Activated CD4-positive, alpha-beta T cell treated with anti-CD3 and anti-CD28 coated beads, Interleukin-2, amount 50 U/mL, for 4 hours (primary cell): ENCODE measurements at places on chromosomes 7 and 10.

DNA sequence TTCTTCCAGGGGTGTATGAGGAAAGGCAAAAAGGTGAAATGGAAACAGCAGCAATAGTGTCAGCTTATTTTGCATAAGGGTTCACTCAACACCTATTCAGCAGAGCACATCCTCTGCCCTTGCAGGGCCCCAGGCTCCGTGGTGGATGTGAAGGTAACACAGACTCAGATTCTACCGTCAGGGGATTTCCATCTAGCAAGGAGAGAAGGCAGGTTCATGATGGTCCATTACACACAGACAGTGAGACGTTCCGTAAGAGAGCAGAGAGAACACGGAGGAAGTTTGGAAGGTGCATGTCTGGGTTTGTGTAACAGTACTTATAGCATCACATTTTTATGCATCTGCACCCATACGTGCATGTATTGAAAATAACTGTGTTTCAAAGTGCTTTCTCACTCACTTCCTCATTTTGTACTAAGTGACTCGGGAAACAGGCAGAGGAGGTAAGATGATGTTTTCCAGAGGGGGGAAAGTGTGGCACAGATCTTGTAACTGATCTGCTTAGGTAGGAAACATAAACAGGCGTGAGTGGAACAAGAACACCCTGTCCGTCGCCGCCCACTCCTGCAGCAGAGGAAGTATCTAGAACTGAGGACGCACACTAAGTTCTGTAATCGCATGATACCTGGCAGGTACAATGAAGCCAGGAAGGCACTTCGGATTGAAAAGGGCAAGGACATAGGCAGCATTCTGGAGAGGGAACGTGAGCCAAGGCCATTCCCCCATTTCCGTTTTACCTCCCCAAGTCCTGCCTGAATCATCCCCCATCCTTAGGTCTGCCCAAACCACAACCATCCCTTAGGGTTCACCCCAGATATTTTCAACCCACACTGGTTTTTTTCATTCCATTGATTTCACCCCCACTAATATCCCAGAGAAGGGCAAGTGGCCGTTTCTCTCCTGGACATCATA is 1.0 kb upstream of the ENO4 start:
- no peak for DNase-seq

DNA sequence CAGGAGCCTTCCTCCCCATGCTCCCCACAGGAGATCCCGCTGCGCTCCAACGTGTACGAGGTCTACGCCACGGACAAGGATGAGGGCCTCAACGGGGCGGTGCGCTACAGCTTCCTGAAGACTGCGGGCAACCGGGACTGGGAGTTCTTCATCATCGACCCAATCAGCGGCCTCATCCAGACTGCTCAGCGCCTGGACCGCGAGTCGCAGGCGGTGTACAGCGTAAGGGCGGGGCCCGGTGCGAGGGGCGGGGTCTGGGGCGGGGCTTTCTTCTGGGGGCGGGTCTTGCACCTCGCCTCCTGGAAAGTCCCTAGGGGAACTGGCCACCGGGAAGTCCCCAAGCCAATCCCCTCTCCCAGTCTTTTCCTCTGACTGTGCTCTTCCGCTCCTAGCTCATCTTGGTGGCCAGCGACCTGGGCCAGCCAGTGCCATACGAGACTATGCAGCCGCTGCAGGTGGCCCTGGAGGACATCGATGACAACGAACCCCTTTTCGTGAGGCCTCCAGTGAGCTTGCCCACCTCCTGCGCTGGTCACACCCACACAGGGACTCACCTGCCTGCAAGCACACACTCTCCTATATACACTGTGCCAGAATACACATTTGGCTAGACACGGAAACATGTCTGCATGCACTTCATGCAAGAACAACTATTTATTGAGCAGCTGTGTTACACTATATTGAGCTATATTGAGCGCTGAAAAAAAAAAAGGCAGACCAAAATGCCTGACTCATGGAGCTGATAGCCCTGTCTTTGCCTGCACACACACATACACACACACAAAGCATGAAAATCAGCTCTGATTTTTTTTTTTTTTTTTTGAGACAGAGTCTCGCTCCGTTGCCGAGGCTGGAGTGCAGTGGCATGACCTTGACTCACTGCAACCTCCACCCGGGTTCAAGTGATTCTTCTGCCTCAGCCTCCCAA is 32.7 kb upstream of the VSIR start:
- DNase-seq = no peak

DNA sequence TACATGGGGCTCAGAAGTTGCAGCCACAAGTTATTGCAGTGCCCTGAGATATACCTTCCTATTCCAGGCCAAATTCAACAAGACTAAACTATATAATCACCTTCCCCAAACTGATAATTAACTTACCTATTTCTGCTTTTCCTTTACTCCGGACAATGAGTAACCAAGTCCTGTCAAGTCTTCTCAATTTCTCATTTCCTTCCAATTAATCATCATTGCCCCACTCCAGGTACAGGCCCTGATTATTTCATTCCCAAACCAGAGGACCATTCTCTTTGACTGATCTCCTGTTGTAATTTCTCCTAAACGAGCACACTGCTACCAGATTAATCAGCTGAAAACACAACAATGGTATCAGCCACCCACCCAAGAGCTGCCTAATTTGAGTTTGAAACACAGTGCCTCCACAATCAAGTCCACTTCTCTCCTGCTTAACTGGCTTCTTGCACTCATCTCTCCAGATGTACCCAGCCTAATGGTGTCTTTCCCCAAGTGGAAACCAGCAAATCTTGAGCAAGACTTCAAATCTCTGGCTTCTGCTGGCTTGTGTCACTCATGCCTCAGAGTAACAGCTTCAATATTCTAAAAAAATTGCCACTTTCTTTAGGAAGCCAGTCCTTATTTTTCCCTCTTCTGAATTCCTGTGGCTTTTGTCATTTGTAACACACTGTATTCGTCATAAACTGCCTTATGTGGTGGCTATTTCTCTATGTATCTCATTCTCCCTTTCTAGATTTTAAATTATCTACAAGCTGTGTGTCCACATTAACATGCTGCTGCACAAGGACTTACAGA is 89.1 kb downstream of the CDK6 start:
- DNase-seq = no peak

- no peak for DNase-seq
These were observed 478.1 kb upstream of the NRP1 start for GRCh38 chr10:33812586-33812985.

DNA sequence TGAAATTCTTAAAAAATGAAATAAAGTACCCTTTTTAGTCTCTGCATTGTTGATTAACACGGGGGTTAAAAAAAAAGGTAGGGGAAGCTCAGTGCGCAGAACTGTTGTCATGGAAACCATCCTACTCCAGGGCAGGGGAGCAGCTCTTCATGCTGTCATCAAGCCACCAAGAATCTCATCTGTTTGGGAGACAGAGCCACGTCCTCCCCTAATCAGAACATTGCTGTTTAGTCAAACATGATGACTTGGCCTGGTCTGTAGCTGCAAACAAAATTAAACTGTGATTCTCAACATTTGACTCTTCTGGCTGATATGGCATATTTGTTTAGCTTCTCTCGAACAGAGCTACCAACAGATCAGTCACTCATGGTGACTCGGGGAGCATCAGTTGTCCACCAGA is 254.4 kb upstream of the KLF14 start:
- no peak for DNase-seq

DNA sequence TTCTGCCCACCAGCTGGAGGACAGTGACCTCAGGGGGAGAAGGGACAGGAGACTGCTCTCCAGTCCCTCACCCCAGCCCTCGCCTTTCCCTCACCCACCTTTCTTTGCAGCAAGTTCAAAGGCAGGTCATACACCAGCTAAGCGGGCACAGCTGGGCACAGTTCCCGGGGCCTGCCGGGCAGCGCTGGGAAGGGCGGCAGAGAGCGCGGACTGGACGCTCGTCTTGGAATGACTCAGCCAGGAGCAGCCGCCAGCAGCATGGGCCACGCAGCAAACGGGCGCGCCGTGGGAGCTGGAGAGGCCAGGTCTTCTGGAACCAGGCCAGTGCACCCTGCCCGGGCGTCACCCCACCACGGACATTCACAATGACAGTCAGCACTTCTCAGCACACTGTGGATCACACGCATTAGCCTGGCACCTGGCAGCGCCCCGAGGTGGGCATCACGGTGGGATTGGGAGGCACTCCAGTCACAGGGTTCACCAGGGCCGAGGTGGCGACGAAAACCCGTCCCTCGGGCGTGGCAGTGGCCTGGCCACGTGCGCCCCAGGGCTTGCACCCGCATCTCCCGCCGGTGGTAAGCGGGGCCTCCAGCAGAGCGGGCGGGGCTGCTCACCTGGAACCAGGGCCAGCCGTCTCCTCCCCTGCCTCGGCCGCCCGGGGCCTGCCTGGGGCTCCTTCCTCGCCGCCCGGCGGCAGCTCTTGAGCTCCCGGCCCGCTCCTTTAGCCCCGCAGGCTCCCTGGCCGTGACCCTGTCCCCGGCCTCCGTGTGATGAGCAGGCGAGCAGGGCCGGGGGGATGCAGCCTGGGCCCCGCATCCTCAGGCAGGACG is 29.0 kb upstream of the WDFY4 start:
- no peak for DNase-seq

DNA sequence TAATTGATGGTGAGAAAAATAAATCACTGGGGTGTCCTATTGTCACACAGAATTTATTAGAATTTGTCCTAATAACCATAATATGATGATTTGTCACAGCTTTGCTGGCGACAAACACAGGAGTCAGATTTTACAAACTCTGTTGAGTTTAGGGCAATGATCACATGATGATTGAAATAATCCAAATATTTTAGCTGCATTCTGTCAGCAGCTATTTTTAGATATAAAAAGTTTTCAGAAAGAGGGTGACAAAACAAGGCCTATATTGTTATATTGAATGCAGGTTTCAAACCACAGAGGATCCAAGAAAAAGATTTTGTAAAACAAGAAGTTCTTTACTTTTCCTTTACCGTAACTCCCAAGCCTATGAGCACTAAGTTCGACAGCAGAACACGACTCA is 178.8 kb downstream of the ADAM12 start:
- no peak for DNase-seq

DNA sequence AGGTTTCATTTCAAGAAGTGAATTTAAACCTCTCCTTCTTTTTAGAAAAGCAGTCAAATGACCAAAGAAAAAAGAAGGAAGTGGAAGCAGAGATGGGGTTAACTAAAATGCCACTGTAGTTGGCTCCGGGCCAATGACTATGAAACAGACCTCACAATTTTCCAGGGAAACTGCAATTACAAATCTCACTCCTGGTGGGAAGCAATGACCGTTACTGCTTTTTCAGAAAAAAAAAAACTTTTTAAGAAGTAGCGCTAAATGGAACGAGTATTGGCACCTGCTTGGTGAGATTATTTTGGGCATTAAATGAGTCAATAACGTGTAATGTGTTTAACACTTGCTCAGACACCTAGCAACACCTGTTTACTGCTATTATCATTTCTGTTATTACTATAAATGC is 1.2 kb downstream of the SFRP4 start:
- no peak for DNase-seq

- no peak for DNase-seq
These were observed 2.7 kb downstream of the STK17A start for GRCh38 chr7:43585562-43585961.

- no peak for DNase-seq
These were observed 20.5 kb downstream of the BNIP3 start for GRCh38 chr10:131961047-131961776.

GRCh38 chr10:30803892-30804322 is 174.4 kb upstream of the LYZL2 start:
- DNase-seq = no peak

GRCh38 chr7:132311733-132312132 is 264.5 kb downstream of the PLXNA4 start:
- no peak for DNase-seq

DNA sequence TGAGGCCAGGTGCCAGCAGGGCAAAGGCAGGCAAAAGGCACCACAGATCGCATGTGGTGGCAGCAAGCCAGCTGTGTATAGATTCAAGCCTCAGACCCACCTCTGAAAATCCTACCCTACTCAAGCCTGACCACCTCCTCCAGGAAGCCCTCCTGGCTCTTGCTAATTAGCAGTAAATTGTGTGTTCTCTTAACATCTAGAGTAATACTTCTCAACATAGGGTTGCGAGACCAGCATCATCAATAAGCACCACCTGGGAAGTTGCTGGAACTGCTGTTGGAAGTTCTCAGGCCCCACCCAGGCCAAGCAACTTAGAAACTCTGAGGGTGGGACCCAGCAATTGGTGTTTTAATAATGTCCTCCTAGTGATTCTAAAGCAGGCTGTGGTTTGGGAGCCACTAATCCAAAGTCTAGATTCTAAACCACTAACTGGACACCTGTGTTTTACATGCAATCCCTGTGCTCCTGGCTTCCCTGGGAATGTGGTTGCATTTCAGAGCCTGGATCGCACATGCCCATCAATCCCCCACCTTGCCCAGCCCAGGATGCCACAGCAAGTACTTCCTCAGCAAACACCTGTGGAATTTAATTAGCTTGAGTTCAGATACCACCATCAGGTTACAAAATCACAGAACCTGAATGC is 46.2 kb downstream of the KCNMA1 start:
- DNase-seq = no peak

- no peak for DNase-seq
These were observed 207.6 kb downstream of the AHR start for GRCh38 chr7:17506095-17506494.
